ENCODE measurements at places on chromosomes 3 and 15.
A peak's percentile ranks its signal among the peaks of the same experiment; 100 is the strongest.

- no peak for DNase-seq
These were observed 6.5 kb downstream of the ALAS1 start for GRCh38 chr3:52204337-52205073.

- no peak for DNase-seq
These were observed 100.0 kb downstream of the PCCB start for GRCh38 chr3:136350132-136350531.

DNA sequence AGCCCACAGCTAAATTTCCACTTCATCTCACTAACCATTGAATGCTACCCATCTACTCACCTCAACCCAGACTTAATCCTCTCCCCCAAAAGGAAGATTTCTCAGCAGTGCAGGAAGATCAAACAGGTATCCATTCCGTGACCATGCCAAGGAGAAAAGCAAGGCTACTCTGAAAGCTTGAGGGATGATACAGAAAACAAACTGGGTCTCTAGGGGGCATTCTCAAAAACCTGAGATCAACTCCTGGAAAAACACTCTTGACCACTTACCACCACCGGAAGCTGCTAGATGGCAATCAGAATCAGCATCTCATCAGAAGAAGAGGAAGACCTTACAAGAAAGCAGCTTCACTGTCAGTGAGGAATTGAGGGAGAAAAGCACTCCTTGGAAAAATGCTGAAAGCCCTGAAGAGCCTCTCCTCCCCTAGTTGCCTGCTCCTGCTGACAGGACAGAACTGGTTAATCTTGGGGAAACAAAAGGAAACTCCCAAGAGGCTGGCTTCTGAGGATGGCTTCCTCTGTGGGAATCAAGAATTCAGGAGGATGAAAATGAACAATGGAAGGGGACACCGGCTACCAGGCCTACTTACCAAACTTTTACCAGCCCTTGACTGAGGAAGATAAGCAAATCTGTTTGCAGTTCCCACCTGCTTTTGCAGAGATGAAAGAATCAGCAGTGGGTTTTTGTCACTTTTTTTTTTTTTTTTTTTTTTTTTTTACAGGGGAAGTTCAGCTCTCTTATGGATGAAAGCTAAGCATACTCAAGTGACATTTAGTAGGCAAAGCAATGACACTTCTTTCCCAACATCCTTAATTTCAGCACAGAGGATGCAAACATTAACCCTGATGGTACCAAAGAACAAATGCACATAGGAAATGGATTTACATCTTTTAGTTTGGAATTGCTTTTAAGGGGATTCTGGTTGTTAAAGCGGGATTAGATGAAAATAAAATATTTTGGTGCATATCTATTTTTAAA is at the start of gene ATP8B4:
ATP8B4 (minus strand) TSS at position 171 of the 978 bp plus-strand sequence. CDS start 12,267 bp downstream, outside the sequence.
- no peak for DNase-seq

DNA sequence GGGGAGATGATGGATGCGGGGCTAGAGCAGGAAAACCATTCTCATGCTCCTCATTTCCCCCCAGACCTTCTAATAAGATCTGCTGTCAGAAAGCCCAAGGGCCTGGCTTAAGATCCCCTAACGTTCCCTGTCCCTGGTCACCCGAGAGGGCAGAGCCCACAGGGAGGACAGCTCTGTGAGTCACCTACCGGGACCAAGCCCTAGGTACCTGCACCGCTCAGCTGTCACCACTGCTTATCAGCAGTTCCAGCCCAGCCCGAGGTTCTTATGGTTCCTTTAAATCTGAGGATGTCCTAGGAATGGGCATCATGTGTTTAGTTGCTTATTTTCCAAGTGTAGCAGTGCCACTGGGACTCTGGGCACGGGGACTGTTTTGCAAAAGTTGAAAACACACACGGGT is 53.0 kb downstream of the ATP10A start:
- DNase-seq = no peak

DNA sequence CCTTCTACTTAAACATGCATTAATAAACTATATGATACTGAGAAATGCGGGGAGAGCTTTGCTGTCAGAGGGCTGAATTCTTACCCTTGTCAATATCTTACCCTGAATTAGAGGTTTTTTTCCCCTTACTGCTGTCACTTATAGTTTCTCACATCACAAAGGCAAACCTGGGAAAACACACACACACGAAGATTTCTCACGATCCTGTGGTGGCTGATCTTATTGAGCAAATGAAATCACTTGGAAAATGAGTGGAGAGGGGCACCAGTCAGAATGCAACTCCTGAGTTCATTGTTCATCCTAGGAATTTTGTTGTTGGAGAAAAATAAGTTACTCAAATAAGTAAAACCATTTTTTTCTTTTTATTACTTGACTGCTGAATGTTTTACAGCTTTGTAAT is 673.6 kb downstream of the EDEM1 start:
- no peak for DNase-seq

- no peak for DNase-seq
These were observed 7.3 kb downstream of the B3GNT5 start for GRCh38 chr3:183260167-183260904.

DNA sequence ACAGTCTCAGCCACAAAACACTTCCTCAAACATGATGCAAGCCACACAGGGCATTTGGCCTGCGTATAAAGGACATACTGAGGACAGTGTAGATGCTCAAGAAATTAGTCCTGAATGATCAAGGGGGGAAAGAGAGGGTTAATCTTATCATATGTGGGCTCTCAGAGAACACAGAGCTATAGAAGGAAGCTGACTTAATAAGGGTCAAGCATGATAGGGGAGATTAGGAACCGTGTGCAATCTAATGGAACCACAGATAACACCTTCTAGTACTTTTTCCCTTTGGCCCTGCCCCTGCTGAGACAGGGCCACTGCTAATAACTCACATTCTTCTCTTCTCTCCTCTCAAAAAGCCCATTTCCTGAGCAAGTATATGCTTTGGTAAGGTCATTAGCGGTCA is 114.1 kb upstream of the ADAMTS9 start:
- no peak for DNase-seq

- DNase-seq = no peak
These were observed 225.5 kb downstream of the SLCO3A1 start for GRCh38 chr15:92079047-92079446.

DNA sequence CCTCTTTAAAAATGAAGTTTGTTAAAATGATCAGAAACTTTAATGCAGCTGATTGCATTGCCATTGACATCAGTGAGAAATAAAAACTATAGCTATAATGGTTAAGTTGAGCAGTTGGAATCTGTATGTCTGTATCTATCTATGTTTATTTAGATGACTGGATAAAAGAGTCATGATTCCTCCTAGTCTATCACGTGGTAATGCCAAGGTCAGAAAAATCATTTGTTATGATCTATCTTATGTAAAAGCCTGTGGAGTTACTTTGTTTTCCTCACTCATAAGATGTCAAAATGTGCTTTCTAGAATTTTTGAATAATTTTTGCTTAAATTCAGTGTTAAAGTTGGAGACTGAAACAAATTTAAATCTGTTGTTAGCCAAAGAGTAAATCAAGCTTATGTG is 63.3 kb downstream of the MBNL1 start:
- DNase-seq = no peak

GRCh38 chr3:61864886-61865285 is 303.5 kb downstream of the PTPRG start:
- no peak for DNase-seq

- no peak for DNase-seq
These were observed 4.2 kb downstream of the ZSCAN2 start for GRCh38 chr15:84604826-84605553.

- no peak for DNase-seq
These were observed 236.0 kb downstream of the UBE2E2 start for GRCh38 chr3:23439080-23439479.

GRCh38 chr15:26901041-26901440 is 34.2 kb downstream of the GABRA5 start:
- no peak for DNase-seq

GRCh38 chr15:87522997-87523396 is 733.5 kb downstream of the NTRK3 start:
- no peak for DNase-seq

DNA sequence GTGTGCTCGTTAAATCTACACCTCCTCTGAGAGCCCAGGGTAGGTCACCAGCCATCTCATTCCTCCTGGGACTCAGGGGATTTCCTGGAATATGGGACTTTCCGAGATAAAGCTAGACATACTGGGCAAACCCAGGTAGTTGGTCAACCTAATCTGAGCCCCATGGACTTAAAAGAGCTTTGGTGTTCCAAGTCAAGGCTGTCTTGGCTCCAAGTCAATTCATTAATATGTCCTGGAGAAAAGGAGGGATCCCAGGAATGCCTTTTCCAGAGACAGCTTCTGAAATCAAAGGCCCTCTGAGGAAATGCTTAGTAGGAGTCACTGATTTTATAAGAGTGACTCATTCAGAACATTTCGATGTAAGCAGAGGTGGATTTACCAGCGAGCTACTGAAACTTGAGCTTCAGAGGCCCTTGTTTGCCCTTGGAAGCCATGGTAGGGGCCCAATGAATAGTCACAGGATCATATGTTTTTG is 137.3 kb upstream of the UBE2E1 start:
- no peak for DNase-seq

DNA sequence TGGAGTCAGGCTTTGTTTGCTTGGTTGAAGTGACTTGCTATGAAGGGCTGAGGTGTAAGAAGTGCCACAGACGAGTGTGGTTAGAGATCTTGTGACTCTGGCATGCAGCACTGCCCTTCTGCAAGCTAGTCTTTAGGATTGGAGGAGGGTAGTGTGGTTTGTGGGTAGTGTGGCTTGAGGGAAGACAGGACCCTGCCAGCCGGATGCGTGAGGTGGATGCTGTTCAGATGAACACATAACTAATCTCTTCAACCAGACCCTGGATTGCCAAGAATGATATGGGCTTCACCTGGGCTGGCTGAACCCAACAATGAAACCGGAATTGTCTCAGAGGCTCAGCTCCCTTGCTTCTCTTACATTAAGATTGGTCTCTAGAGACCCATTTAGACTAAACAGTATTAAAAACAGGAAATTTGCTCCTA is 32.7 kb downstream of the STARD9 start:
- peak; percentile 48 for DNase-seq

GRCh38 chr15:92079647-92080255 is 226.2 kb downstream of the SLCO3A1 start:
- DNase-seq = no peak

- DNase-seq = no peak
These were observed 9.5 kb downstream of the PARP14 start for GRCh38 chr3:122690096-122690495.

- no peak for DNase-seq
These were observed 88.7 kb upstream of the ADPGK start for GRCh38 chr15:72872066-72872845.

DNA sequence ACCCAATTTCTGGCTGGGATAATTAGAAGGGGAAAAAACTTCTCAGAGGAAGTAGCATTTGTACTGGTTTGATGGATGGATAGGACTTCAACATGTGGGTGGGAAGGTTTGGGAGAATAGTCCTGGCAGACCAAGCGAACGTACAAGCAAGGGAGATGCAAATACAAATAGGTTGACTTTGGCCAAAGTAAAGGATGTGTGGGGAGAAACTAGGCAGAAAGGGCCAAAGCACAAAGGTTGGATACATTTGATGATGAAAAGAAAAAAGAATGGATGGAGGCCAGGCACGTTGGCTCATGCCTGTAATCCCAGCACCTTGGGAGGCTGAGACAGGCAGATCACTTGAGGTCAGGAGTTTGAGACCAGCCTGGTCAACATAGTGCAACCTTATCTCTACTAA is 63.4 kb downstream of the ERC2 start:
- DNase-seq = no peak

- no peak for DNase-seq
These were observed 60.2 kb downstream of the IL16 start for GRCh38 chr15:81256916-81257315.

- DNase-seq = no peak
These were observed 137.9 kb downstream of the NEO1 start for GRCh38 chr15:73190189-73190601.

DNA sequence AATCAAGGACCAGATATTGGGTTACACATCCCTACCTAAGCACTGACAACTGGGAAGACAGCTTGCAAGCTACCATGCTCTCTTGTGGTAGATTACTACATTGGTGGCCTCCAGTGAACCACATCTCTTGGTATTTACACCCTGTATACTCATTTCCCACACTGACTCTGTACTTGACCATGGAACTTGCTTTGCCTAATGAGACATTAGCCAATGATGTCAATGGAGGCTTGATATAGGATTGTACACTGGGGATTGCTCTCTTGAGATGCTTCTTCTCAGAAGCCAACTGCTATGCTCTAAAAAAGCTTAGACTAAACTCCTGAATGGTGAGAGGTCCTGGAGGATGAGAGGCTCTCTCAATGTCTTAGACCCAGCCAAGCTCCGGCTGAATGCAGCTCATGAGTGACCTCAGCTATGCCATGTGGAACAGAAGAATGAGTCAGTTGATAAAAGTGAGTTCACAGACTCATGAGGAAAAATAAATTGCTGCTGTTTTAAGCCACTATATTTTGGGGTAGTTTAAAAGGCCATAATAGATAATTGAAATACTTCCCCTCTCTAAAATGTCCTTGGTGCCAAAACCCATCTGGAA is 61.5 kb upstream of the GALNT15 start:
- DNase-seq = no peak

GRCh38 chr3:159919873-159920272 is 68.8 kb upstream of the IL12A start:
- no peak for DNase-seq

GRCh38 chr3:15884132-15884531 is 86.4 kb upstream of the ANKRD28 start:
- DNase-seq = no peak

GRCh38 chr15:91940496-91941381 is 87.2 kb downstream of the SLCO3A1 start:
- no peak for DNase-seq

- DNase-seq = no peak
These were observed 120.5 kb upstream of the ABHD17C start for GRCh38 chr15:80574590-80574989.

Measured in CD8-positive, alpha-beta T cell (primary cell).